Mesothelial cell of epicardium (in vitro differentiated cells): ENCODE measurements at places on chromosomes 7 and 10.

DNA sequence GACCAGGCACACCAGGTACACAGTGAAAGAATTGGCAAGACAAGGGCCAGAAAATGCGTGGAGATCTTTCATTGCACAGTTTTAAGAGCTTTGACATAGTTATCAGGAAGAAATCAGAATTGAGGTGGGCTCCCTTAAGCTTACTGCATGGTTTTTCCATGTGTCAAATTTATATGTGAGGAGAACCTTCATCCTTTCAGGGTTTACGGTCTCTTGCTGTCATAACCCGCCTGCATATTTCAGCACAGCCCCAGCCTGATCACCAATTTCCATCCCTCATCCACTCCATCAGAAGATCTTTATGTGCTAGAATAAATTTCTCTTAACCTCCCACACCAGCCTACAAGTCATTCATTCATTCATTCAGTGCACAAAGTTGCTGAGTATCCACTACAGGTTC, 373.1 kb downstream of the KCNMA1 start:
- H3K4me1 ChIP-seq, result peaks cover 17% of the 10 kb centered on the region
- H3K27me3 ChIP-seq, result no peaks in the 10 kb centered on the region
- no peak for DNase-seq
- H3K27ac ChIP-seq, result no peak overlapping the region

GRCh38 chr10:11598712-11599397, 12.6 kb downstream of the USP6NL start:
- no peak overlapping the region for H3K4me3 ChIP-seq
- no peak overlapping the region for H3K27ac ChIP-seq
- no peak for DNase-seq
- H3K36me3 ChIP-seq, result peaks cover 16% of the 10 kb centered on the region
- H3K4me1 ChIP-seq, result peaks cover 22% of the 10 kb centered on the region

- H3K36me3 ChIP-seq, result no peaks in the 10 kb centered on the region
- H3K4me3 ChIP-seq, result no peak overlapping the region
- DNase-seq, result no peak
- no peaks in the 10 kb centered on the region for H3K27me3 ChIP-seq
- no peak overlapping the region for H3K27ac ChIP-seq
These were observed 5.1 kb downstream of the SYNPO2L start for GRCh38 chr10:73650537-73651331.

- H3K27me3 ChIP-seq, result no peaks in the 10 kb centered on the region
- peak overlapping the region; percentile 51 for H3K27ac ChIP-seq
- H3K4me1 ChIP-seq, result peaks cover 22% of the 10 kb centered on the region
- no peak for DNase-seq
These were observed 2.8 kb downstream of the CLCN1 start for GRCh38 chr7:143318661-143319060.

- H3K36me3 ChIP-seq, result peaks cover 6% of the 10 kb centered on the region
- no peak for DNase-seq
- no peaks in the 10 kb centered on the region for H3K27me3 ChIP-seq
These were observed 91.7 kb downstream of the CYP26A1 start for GRCh38 chr10:93165367-93165766.

GRCh38 chr7:156614434-156615264, 25.9 kb upstream of the RNF32 start:
- H3K27me3 ChIP-seq, result peaks cover 51% of the 10 kb centered on the region
- H3K27ac ChIP-seq, result no peak overlapping the region
- H3K4me1 ChIP-seq, result peaks cover 15% of the 10 kb centered on the region
- DNase-seq, result no peak
